ENCODE measurements at places on chromosomes 3 and 15.

DNA sequence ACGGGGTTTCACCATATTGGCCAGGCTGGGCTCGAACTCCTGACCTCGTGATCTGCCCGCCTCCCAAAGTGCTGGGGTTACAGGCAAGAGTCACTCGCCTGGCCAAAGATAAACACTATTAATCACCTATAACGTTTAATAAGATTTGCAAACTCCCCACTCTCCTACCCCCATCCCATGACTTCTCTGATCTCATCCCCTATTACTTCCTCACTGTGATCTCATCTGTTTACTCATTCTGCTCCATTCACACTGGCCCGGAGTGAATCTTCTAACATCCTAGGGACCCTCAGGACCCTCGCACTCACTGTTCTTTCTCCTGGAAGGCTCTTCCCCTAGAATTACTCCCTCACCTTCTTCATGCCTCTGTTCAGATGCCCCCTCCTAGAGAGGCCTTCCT lies 78.9 kb downstream of the DGKG start:
- no peak for DNase-seq

DNA sequence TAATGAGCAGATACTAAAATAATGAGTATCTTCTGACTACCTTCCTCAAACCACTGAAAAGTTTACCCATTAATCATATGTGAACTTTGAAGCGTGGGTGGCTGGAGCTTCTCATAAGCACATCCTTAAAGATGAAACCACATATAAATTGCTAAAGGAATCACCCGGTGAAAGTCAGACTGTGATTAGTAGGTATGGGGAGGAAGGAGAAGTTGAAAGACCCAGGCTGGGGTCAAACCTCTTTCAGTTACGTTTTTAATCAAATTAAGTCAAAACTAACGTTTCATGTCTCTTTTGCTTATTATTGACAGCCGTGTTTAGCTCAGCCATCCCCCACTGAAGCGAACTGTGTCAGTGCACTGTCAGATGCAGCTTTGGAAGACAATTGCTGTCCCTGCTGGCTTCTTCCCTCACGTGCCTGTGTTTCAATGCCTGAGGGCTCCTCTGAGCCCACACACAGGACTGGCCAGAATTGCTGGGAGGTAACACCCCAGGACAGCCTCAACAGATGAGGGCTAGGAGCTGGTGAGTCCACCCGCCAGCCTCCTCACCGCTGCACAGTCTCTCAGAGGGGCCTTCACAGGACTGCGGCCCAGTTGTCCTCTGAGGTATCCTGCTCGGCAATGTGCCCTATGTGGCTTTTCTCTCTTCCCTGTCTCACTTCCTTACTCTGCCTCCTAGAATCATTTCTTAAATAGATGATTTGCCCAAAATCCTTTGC lies 29.3 kb upstream of the SH3BP5 start:
- peak; percentile 55 for DNase-seq

GRCh38 chr3:138509586-138509985 lies 75.2 kb downstream of the ESYT3 start:
- DNase-seq = no peak

DNA sequence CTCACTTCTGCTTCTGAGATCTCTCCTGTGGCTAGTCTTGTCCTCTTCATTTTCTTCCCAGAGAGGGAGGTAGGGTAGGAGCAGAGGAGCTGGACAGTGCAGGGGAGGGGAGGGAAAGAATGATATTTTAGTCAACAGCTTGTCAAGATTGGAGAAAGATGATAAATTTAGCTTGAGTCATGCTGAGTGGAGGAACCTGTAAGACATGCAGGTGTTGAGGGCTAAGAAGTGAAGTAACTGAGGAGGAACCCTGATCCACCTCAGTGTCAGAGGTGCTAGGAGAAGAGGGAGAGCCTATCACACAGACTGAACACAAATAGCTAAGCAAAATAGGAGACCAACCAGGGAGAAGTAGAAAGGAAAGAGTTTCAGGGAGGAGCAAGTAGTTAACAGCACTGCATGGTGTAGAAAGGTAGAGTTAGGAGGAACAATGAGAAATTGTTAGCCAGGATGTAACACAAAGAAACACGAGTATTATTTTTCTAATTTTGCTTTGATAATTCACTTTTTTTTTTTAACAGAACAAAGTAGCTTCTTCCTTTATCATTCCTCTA lies 108.2 kb upstream of the CHRM5 start:
- DNase-seq = no peak
